ENCODE measurements at places on chromosomes 11 and 22. TPM values are rescaled to one million over a fixed set of nuclear protein-coding genes. Genes with fewer than 3 reads are reported as not detected.
A peak's percentile ranks its signal among the peaks of the same experiment; 100 is the strongest.

GRCh38 chr11:117823294-117823945 lies 1.1 kb downstream of the FXYD2 start:
- no peak for DNase-seq

GRCh38 chr11:6864438-6864837 lies 1.6 kb downstream of the OR10A2 start:
- DNase-seq = no peak

- DNase-seq = no peak
Observed at GRCh38 chr22:27416511-27417420, 384.8 kb downstream of the MN1 start.

Gene HTR3B
- total RNA-seq = 2.2 TPM

GRCh38 chr11:119536801-119537200 lies 113.8 kb upstream of the THY1 start:
- DNase-seq = no peak

DNA sequence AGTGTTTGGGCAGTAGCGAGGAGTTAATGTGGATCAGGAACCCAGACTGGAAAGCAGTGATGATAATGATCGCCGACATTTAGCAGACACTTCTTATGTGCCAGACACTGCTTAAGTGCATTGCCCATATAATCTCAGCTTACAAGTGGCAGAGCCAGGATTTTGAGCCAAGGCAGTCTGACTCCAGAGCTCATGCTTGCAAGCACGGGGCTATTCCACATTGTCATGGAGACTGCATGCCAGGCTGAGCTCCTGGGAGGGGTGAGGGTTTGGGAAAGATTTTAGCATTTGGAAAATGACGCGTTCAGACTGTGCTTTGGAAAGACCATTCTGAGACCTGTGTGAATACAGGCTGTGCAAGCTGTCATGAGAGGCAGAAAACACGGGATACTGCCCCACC lies 302.7 kb downstream of the DDX10 start:
- DNase-seq = no peak

Gene ACRV1
- not detected for total RNA-seq

Gene EMID1
- 0.26 TPM for total RNA-seq

DNA sequence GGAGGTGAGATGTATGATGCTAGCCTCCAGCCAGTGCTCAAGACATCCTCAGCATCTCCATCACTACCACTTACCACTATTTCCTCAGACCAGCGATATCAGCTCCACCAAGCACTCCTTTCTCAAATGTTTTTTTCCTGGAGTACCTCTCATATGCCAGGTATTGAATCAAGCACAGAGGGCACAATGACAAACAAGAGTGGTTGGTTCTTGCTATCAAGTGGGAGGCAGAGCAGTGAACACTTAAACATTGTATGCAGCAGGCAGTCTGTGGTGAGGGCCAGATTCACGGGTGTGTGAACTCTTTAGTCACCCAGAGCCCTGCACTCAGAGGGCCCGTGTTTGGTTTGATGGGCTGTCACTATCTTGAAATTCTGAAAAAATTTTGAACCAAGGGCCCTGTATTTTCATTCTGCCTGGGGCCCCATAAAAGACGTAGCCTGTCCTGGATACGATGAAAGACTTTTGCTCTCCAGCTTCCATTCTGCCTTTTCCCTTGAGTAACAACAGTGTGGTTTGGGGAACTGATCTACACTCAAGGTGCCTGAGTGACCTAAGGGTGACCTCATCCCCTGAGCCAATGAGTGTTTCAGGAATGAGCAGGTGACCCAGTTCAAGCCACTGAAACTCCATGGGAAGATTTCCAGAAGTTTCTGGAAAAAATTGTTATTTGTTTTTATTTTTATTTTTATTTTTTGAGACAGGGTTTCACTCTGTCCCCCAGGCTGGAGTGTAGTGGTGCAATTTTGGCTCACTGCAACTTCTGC lies 348.4 kb upstream of the NARS2 start:
- no peak for DNase-seq

- DNase-seq = peak; percentile 48
Observed at GRCh38 chr22:40417881-40418280, 47.5 kb downstream of the SGSM3 start.

- DNase-seq = peak; percentile 62
Observed at GRCh38 chr22:22856364-22856763, 31.3 kb upstream of the IGLL5 start.

GRCh38 chr22:22369964-22370270 lies 125.3 kb downstream of the VPREB1 start:
- peak; percentile 81 for DNase-seq

- no peak for DNase-seq
Observed at GRCh38 chr11:35617687-35618496, at the start of gene FJX1. Gene FJX1 (plus strand): TSS chr11:35618460. CDS start chr11:35618637, 177 bp downstream.

Gene VPS37C
- total RNA-seq = 13.8 TPM

- no peak for DNase-seq
Observed at GRCh38 chr11:34634694-34635062, 13.8 kb downstream of the EHF start.

DNA sequence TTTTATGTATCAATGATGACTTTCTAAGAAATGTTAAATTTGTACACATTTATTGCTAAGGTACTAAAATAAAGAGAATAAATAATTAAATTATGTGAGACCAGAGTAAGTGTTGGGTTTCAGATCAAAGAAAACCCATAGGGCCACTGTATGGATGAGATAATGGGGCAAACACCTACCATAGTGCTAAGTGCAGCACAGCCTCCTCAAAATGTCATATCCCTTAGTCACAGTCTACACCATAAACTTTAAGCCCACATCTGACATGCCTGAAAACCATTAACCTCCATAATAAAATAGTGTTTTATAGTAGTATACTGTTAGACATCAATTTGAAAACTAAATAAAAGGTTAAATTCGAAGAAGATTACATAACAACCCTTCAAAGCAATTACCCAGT lies 37.5 kb downstream of the SESN3 start:
- no peak for DNase-seq

Gene CSF2RB
- total RNA-seq = 6.0 TPM

Gene ACCS
- total RNA-seq = 65.3 TPM

DNA sequence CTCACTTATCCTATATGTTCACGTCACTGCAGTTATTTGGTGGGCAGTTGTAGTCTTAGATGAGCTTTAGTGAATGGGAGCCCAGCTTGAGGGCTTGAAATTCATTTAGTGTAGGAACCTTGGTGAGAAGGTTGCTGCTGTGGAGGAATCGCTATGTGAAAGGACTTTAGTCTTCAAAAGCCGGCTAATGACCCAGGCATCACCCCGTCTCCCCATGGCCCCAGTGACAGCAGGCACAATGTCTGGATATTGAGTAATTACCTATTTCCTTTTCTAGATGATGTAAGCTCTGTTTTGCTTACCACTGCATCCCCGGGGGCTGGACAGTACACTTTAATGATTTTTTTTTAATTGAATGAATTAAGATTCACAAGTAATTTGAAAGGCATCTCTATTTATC lies 283.2 kb downstream of the ST3GAL4 start:
- no peak for DNase-seq

GRCh38 chr22:43473031-43473430 lies 61.2 kb downstream of the MPPED1 start:
- no peak for DNase-seq

- DNase-seq = no peak
Observed at GRCh38 chr22:44581096-44581435, 83.0 kb upstream of the RTL6 start.

DNA sequence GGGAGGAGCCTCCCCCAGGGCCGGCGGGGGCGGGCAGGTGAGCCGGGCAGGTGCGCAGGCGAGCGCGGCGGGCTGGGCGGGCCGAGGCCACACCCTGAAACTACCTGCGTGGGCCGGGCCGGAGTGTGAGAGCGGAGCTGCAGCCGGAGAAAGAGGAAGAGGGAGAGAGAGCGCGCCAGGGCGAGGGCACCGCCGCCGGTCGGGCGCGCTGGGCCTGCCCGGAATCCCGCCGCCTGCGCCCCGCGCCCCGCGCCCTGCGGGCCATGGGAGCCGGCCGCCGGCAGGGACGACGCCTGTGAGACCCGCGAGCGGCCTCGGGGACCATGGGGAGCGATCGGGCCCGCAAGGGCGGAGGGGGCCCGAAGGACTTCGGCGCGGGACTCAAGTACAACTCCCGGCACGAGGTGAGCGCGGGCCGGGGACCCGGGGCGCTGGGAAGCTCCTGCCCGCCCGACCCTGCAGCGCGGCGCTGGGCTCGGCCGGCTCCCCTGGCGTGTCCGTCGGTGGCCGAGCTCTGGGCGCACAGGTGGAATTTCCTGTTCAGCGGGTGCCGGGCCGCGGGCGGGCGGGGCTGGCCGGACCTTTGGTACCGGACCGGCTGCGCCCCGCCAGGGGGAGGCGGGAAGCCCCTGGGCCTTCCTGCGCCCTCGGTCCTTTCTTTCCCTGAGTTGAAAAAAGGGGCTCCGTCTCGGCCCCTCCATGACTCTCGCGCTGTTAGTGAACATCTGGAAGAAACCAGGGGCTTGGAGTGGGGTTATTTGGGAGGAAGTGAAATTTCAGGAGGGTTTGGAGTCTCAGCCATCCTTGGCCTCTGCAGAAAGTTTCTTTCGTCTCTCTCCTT lies at the start of gene ST14:
Gene ST14 (plus strand): TSS at position 126 of the 841 bp plus-strand sequence. CDS start 198 bp downstream, at position 324.
- no peak for DNase-seq

- DNase-seq = peak; percentile 88
Observed at GRCh38 chr11:60498853-60499252, 6.3 kb downstream of the MS4A12 start.

Gene PRSS23
- not detected for total RNA-seq

Gene B4GALNT4
- not detected for total RNA-seq

GRCh38 chr22:44403602-44404329 lies 91.0 kb upstream of the SHISAL1 start:
- DNase-seq = no peak

GRCh38 chr22:45529971-45530575 lies 27.4 kb downstream of the FBLN1 start:
- no peak for DNase-seq

GRCh38 chr11:86119077-86119476 lies 50.2 kb upstream of the PICALM start:
- no peak for DNase-seq

GRCh38 chr11:12182676-12183541 lies 72.5 kb downstream of the MICAL2 start:
- no peak for DNase-seq

DNA sequence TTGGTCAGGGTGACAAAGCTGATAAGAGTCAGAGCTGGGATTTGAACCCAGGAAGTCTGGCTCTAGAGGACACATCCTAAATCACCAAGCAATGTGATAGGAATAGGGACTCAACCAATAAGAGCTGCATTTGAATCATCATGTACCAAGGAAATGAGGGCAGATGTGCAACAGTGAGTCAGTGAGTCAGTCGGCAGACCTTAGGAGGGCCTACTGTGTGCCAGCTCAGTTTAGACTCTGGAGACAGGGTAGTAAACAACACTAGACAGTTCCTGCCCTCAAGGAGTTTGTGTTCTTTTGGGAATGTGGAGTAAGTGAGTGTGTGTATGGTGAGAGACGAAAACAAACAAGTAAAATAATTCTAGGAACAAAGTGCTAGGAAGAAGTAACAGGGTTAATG lies 11.2 kb downstream of the IL10RA start:
- DNase-seq = no peak

DNA sequence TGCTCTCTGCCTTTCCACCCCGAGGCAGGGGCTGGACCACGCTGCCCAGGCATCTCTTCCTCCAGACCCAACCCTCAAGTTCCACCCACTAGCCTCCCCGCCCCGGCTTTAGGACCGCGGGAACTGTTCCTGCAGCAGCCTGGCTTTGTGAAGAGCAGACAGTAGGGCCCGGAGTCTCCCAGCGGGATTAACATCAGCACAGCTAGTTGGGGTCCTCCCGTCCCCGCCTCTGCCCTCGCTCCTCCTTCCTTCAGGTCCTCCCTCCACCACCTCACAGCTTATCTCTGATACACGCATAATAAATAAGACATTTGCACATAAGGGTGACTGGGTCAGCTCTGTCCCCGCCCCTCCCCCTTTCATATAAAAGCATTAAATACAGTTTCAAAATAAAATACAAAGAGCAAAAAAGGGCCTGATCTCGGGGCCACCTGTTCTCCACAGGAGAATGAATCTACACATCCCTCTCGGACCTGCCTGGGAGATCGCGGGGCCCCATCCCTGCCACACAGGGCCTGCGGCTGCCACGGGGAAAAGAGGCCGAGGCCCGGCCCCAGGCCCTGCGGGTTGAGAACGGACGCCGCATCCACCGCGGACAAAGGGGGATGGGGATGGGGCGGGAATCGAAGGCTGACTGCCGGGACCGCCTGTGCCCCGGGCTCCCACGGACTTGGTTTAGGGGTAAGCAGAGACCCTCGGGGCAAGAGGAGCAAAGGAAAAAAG lies 6.5 kb downstream of the ZFTA start:
- DNase-seq = no peak

Gene OR4D5
- total RNA-seq = not detected

DNA sequence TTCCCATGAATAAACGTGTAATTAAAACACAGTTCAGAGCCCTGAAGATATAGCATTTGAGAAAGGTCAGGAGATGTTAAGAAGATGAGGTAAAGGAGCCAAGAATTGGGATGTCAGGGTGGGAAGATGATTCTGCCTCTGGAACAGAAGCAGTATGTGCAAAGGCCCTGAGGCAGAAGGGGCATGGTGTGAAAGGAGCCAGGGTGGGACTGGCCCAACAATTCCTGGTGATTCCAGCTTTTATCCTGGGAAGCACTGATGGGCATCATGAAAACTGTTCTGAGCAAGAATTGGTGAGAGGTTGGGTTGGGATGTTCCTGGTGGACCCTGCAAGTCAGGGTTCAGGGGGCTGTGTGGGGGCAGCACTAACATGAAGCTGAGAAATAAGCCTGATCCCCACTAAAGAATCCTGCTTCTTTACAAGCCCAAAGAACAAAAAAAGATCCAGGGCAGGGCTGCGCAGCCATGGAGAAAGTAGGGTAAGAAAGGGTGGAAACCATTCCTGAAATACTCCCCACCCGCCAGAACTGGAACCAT lies 2.5 kb upstream of the FXYD6 start:
- no peak for DNase-seq

- no peak for DNase-seq
Observed at GRCh38 chr11:73218106-73218829, at the start of gene P2RY2. Gene P2RY2 (plus strand): TSS chr11:73218281. CDS start chr11:73234160, 15,879 bp downstream.

DNA sequence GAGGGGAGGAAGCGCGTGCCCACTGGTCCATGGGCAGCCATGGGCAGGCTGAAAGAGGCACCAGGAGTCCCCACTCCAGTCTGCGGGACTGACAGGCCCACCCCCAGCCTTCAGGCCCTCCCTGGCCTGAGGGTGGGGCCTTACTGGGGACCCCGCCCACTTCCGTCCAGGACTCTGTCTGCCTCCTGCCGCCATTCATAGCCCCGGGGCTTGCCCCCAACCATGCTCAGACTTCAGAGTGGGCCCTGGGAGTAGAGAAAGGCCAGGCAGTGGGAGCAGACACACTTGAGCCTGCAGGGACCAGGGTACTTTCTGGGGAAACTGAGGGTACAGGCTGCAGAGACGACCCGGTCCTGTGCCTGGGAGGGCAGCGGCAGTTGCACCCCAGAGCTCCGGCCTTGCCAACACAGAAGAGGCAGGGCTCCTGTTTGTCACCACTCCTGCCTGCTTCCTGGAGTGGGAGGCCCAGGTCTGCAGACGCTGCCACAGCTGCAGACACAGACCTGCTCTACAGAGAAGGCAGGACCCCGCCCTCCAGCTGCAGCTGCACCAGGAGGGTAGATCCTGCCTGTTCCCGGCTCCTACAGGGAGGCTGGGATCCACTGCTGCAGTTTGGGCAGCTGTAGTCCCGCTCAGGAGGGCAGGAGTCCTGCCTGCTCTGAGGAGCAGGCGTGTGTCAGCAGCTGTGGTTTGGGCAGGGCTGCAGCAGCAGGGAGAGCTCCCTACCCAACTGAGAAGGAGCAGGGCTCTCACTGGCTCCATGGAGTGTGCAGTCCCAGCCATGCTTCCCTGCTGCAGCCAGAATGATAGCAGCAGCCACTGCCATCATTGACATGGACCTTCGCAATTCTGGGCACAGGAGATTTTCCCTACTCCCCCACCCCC lies 387.9 kb upstream of the ANO3 start:
- DNase-seq = no peak

Gene RAB36
- total RNA-seq = 10.6 TPM

- no peak for DNase-seq
Observed at GRCh38 chr11:119362741-119363080, 16.2 kb upstream of the MFRP start.
